ENCODE measurements at places on chromosomes 5 and 9.

GRCh38 chr9:9729082-9729481, 883.7 kb downstream of the PTPRD start:
- DNase-seq: no peak

DNA sequence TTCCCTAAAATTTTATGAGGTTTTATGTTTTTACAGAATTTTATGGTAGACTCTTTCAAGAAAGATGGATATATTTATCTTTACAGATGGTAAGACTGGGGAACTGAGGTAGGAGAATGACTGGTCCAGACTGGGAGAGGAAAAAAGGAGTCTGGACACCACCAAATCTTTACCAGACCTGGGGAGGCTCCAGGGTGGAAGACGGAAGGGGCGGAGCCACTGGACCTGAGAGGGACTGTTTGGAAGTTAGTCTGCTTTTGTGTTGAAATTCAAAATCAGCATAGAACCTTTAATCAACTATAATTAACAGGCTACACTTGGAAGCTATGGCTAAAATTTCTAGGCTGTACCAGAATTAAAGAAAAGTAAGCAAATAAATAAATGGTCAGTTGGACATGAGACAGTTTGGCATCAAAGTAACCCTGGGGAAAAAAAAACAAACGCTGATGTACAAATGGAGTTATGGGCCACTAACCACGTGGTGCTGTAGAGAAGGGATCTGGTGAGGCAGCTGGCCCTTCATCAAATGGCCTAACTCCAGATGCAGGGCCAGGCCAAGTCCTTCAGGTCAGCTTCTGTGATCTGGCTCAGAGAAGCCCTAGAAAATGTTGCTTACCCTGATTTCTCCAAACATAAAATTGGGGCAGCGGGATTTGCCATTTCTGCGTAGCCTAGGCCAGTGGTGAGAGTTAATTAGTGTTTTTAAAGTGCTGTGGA, 155.1 kb downstream of the ARSB start:
- DNase-seq: no peak

DNA sequence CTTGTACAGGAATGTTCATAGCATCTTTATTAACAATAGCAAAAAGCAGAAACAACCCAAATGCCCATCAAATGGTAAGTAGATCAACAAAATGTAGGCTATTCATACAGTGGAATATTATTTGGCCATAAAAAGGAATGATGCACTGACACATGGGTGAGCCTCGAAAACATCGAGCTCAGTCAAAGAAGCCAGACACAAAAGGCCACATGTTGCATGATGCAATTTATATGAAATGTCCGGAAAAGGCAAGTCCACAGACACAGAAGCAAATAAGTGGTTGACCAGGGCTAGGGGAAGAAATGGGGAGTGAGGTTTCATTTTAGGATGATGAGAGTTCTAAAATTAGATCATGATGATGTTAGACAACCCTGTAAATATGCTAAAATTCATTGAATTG, 16.5 kb upstream of the SLC2A8 start:
- DNase-seq: no peak

DNA sequence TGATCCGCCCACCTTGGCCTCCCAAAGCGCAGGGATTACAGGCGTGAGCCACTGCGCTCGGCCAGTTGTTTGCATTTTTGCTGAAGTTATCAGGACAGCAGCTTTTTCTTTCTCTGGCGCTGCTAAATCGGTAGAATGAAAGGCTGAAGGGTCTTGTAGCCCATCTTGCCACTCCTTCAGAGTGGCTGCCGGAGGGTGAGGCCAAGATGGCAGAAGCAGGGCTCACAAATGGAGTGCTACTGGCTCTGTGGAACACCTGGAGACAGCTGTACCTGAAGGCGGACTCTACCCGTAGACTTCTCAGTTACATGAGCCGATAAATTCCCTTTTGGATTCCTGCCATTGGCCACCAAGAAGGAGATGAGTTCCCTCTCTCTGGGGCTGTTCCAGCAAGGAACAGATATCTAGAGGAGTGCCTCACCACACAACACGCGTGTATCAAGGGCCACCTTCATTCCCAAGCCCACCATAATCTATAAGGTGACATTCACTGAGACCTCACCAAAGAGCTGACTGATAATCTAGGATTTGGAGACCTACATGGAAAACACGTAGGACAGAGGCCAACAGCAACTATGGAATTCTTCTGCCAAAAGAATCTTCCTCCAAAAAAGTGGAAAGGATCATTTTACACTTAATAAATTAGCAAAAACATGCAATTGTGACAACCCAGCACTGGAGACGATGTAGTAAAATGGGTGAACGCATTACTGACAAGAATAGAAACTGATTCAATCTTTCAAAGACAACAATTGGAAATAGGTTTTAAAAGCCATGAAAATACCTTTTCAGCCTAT, 21.8 kb downstream of the STK10 start:
- no peak for DNase-seq

DNA sequence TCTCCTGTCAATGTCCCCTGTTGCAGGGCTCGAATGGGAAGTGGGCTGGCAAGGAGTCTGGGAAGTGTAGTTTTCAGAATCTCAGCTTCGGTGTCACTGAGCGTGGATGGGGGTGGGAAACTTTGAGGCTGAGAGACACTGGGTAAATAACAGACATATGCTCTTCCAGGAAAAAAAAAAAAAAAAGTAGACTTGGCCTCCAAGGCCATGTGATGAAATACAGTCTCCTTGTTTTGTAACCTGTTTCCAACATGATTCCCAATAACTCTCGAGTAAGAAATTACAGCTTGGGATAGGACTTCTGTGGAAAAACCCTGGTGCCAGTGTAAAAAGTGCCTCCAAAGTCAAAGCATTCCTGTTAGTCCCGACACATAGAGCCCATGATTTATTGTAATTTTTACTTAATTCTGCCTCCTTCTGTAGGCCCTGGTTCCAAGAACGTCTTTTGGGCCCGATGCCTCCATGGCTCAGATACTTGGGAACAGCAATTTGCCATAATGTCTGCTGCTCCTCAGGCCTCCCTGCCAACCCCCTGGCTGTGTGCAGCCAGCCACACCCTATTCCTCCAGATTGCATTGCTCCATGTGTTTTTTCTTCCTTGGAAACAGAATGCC, 119.5 kb upstream of the TNC start:
- DNase-seq: no peak

- no peak for DNase-seq
These were observed 25.6 kb upstream of the SPIN1 start for GRCh38 chr9:88362681-88363080.

DNA sequence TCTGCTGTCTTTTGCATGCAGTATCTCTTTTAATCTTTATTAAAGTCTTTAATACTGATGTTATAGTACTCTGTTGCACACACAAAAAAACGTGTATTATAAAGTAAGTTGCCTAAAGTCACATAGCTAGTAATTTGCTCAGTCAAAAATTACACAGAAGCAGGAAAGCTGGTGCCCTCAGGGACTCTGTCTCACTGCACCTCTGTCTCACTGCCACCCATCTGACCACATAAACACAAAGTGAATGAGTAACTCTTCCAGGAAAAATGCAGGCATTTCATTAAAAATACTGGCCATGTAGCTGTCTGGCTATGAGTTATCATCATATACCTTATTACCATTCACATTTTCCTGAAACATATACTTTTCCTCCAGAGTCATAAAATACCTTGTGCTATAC, 591.7 kb downstream of the CSNK1G3 start:
- no peak for DNase-seq

DNA sequence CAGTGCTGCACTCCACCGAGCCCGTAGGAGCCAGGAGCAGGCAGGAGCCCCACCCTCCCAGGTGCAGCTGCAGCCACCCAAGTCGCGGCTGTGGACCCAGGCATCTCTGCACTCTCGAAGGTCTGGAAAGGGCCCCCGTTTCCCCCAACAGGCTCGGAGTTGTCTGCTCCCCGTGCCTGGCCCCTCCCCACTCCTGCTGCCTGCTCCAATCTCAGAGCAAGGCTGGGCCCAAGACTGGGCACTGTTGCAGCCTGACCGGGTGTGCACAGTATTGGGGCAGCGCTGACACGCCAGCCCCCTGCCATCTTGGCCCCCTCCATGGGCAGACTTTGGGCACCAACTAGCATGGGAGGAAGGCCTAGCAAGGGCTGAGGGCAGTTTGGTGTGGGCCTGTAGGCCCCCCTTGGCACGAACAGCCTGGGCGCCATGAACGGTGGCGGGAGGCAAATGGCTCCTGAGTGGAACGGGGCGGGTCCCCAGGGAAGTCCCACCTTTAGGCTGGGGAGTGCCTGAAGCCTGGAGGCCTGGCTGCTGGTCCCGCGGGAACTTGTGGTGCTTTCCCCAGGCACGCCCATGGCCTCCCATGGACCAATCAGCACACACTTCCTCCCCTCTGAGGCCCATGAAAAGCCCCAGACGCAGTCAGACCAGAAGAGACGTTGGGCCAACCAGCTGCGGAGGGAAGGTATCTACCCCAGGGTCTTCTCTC, 60.4 kb downstream of the PSAT1 start:
- DNase-seq: peak; percentile 22

DNA sequence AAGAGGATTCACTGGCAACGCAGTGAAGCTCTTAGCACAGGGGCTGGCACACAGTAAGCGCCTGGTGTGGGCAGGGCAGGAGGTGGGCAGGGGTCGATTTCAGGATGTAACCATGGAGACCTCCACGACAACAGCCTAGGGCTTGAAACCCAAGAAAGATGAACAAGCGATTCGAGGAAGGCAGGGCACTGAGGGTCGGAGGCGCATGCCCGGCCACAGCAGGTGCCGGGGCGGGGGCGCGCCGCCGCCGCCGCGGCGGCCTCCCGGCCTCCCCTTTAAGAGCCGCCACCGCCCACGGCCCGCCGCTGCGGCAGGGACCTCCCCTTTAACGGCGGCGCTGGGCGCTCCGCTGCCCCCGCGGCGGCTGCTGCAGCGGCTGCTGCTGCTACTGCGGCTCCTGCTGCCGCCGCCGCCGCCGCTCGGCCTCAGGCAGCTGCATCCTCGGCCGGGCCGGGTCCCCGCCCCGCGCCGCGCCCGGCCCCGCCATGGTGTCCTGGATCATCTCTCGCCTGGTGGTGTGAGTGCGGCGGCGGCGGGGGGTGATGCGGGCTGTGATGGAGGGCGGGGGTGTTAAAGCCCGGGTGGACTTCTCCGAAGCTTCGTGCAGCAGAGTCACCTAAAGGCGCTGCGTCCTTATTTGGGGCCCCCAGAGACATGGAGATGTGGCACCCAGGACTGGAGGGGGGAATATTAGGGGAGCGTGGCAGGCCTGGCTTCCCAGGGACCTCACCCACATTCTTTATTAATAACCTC, at the start of gene REEP2:
TSS of gene REEP2 (plus strand) at position 334 of the 753 bp plus-strand sequence. CDS start at position 486, 152 bp downstream.
- peak; percentile 74 for DNase-seq

DNA sequence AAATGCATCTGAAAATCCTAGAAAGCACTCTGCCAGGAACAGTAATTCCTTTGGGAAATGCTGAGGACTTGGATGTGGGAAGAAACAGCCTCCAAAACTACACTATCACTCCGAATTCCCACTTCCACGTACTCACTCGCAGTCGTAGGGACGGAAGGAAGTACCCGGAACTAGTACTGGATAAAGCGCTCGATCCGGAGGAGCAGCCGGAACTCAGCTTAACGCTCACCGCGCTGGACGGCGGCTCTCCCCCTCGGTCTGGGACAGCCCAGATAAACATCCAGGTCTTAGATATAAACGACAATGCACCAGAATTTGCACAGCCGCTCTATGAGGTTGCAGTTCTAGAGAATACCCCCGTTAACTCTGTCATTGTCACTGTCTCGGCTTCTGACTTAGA, 786 bp downstream of the PCDHB3 start:
- DNase-seq: no peak

GRCh38 chr5:133906303-133906702, 62.1 kb downstream of the C5orf15 start:
- DNase-seq: no peak

- no peak for DNase-seq
These were observed 15.8 kb upstream of the TTC23L start for GRCh38 chr5:34822956-34823715.

GRCh38 chr5:33049298-33049697, 338.2 kb downstream of the NPR3 start:
- no peak for DNase-seq

DNA sequence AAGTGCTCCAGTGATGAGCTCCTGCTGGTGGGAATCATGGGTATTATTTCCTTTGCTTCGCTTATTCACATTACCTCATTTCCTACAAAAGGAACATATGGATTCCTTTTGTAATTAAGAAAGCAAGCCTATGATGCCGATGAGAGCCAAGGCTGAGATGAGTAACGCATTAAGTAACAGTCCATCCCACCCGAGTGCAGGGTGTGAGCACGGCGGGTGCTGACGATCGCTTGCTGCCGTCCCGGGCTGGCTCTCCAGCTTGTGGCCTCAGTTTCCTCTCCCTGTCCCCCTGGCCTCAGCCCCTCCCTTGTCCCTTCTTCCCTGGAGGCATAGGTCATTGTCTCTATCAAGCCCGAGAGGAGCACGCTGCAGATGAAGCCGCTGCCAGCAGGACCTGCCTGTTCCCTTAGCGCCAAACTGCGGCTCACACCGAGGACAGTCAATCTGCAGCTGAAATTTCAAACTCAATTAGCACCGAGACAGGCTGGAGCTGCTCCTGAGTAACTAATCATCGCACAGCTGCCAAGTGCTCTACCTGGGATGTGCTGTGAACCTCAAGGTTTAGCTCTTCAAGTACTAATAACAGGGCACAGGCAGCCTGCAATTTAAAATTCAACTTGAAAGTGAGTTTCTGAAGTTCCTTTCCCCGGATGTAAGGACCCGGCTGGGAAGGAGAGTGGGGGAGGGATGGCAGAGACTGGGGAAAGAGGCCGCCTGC, 115.2 kb upstream of the RAPGEF1 start:
- DNase-seq: no peak

- no peak for DNase-seq
These were observed 383.3 kb downstream of the YTHDC2 start for GRCh38 chr5:113896789-113897188.

DNA sequence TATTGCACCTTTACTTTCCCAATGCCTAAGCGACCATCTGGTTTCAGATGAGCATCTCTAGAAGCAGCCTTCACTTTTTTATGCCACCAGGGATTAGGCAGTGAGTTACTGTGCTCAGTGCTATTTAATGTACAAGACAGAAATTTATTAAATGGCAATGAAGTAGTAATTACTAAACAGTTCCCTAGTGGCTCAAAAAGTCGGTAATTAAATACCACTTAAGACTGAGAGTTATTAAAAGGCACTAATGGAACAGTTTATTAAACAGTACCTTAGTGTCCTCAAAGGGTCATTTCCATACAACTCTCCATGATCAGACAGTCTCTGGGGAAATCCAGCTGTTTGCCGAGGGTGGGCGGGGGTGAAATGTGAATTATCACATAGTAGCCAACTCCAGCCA, 42.3 kb downstream of the LHFPL2 start:
- DNase-seq: no peak

DNA sequence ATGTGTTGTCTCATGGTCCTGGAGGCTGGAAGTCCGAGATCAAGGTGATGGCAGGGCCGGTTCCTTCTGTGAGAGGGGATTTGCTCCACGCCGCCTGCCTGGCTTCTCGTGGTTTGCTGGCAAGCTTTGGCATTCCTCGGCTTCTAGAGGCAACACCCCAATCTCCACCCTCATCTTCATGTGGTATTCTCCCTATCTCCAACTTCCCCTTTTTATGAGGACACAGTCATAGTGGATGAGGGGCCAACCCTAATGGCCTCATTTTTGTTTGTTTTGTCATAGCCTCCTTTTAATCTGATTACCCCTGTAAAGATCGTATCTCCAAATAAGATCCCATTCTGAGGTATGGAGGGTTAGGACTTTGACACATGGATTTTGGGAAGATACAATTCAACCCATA, 41.7 kb upstream of the CLK4 start:
- no peak for DNase-seq

All from WTC11 (cell line).